ENCODE measurements at places on chromosomes 6 and 20.
A peak's percentile ranks its signal among the peaks of the same experiment; 100 is the strongest.

DNA sequence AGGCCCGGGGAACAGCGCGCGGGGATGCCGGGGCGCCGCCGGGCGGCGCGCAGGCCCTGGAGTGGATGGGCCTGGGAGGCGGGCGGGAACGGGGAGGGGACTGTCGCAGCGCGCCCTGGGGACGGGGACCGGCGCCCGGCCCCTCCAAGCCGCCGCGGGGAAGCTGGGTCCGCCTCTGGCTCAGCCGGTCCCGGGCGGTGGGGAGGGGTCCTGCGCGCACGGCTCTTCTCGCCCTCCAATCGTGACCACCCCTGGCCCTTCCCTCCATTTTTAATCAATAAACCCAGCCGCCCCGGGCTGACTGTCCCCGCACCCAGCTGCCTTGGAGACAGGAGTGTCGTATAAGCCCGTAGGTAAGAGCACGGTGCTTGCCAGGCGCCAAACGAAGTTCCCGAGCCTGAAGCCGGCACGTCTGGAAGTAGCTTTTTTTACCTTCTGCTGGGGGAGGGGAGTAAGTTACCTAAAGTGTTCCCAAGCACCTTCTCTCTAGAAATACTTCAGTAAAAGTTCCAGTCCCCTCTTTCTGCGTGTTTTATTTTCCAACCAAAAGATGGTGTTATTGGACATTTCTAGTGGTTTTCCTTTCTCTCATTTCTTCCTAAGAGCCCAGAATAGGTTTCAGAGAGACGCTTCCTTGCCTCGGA lies 780 bp upstream of the TAF4 start:
- peak; percentile 53 for DNase-seq

DNA sequence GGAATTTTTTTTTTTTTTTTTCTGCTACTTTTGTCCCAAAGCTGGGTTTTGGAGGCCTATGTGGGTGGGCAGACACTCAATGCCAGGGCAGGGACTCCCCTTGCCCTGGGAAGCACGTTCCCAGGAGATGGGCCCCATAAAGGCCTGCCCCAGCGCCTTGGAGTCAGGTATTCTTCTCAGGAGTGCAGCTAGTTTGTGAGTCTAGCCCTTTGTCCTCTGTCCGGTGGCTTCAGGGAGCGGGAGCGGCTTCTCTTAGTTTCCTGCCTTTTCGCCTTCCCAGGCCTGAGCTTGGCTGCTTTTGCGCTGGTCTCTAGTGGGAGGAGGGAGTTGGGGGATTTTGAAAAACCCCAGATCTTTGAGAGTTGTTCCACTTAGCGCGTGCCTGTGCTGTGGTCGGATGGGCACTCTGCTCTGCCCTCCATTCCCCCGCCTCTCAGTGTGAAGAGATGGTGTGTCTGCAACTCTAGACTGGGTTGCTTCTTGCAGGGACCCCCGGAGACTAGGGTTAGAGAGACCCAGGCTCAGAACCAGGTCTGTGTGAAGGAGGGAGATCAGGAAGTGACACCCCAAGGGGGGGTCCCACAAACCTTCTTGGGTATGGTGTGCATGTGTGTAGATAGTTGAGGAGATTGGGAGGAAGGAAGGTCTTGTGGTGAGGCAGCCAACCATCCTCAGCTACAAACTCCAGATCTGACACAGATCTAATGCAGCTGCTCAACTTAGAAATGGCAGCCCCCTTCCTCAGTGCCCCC lies 1.3 kb downstream of the PLCG1 start:
- DNase-seq: no peak

DNA sequence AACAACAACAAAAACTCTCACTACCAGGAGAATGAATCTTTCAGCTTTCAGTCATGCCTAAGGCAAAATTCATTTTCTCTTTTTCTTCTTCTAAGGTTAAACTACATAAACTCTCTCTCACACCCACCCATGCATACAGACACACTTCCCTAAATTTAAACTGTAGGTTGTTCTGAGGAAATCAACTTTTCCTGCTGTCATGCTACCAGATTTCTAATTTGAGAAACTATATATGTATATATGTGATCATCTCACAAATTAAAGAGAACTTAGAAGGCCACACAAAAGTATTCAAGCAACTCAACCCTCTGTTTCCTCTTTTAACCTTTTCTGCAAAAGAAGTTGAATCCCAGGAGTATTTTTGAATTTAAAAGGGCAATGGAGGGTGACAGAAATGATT lies 532.5 kb downstream of the KIF16B start:
- no peak for DNase-seq

GRCh38 chr6:150169609-150170008 lies 26.8 kb downstream of the PPP1R14C start:
- no peak for DNase-seq
